ENCODE measurements at places on chromosomes 12 and 14.
A peak's percentile ranks its signal among the peaks of the same experiment; 100 is the strongest.

GRCh38 chr14:24427537-24428508 lies 1.6 kb downstream of the CBLN3 start:
- no peak for DNase-seq

DNA sequence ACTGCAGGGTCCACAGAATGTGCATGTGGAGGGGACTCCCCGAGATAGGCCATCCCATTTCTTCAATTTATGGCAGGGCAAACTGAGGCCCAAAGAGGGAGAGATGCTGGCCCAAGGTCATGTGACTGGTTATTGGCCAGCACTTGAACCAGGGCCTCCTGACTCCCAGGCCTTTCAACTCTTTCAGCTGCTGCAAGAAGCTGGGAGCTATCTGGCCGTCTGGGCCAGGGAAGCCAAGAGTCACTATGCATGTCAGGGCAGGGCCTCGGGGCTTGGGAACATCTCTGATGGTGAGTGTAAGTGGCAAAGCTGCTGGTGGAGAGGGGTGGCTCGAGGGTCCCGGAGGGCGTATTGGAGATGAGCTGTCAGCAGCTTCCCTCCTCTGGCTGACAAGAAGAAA lies 9.5 kb upstream of the LTBP2 start:
- no peak for DNase-seq

GRCh38 chr12:54387114-54387467 lies 2.6 kb upstream of the ZNF385A start:
- DNase-seq, result no peak

GRCh38 chr12:83434600-83434999 lies 747.9 kb downstream of the TMTC2 start:
- no peak for DNase-seq

DNA sequence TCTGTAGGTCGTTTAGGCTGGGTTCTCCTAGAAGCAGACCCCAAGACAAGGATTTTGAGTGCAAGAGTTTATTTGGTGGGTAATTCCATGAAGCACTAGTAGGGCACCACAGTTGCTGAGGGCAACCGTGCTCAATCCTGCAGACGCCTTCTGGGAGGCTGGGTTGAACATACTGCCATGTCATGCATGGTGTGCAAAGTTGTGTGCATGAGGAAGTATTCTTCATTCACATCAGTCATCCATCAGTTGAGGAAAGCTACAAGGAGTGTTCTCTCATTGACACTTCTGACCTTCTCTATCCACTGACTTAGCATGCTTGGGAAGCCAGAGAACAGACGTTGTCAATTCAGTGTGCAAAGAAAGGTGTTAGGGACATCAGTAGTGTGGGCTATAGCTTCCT lies 179.2 kb downstream of the PTPN11 start:
- DNase-seq, result no peak

- no peak for DNase-seq
These were observed 54.0 kb upstream of the ATP2B1 start for GRCh38 chr12:89762498-89763170.

GRCh38 chr12:3367750-3368444 lies 123.1 kb upstream of the PRMT8 start:
- peak; percentile 62 for DNase-seq
